ENCODE measurements at places on chromosomes 6 and 20.

- no peak for DNase-seq
These were observed 624 bp upstream of the NPEPL1 start for GRCh38 chr20:58691773-58692578.

GRCh38 chr20:44153636-44154043 is 33.3 kb downstream of the JPH2 start:
- no peak for DNase-seq

GRCh38 chr6:18242062-18242851 is 22.1 kb downstream of the DEK start:
- no peak for DNase-seq

DNA sequence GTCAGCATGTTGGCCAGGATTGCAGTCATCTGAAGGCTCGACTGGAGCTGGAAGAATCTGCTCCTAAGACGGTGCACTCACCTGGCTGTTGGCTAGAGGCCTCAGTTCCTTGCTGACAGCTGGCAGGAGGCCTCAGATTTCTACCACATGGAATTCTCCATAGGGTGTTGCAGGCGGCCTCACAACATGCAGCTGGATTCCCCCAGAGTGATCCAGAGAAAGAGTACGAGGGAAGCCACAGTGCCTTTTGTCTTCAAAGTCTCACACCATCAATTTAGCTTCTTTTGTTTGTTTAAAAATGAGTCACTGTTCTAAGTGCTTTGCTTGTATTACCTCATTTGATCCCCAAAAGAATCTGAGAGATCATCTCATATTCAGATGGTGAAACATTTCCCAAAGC is 65.5 kb upstream of the FYN start:
- DNase-seq, result no peak

GRCh38 chr6:145507239-145507638 is 228.1 kb downstream of the EPM2A start:
- no peak for DNase-seq

GRCh38 chr20:54929191-54929590 is 453.8 kb downstream of the DOK5 start:
- DNase-seq, result no peak

DNA sequence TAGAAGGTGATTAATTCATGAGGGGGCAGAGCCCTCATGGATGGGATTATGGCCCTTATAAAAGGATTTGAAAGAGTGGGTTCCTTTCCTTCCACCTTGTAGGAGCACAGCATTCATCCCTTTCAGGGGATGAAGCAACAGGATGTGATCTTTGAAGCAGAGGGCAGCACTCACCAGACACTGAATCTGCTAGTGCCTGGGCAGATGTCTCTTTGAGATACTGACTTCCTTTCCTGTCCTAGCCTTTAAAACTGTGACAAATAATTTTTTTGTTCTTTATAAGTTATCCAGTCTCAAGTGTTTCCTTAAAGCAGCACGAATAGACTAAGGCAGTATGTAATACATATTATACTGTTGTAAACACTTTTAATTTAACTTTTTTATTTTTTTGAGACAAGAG is 538.6 kb upstream of the RNF217 start:
- no peak for DNase-seq

DNA sequence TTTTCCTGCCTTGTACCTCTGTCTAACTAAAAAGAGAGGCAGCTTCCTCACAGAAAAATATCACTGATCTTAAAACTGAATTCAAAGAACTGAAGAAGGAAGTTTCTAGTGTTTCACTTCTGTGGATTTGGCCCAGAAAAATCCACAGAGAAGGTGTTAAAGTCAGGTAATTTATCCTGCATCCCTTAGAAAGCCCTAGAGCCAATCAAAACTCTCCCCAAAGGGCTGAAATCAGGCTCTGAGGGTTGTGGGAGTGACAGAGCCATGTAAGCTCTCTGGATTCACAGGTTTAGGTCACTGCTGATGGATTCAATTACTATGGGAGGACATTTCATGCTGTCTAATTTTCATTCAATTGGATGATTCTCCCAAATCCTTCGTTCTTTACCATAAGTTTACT is 152.3 kb downstream of the OR2B2 start:
- no peak for DNase-seq

GRCh38 chr6:136803608-136804007 is 11.3 kb upstream of the MAP3K5 start:
- no peak for DNase-seq

DNA sequence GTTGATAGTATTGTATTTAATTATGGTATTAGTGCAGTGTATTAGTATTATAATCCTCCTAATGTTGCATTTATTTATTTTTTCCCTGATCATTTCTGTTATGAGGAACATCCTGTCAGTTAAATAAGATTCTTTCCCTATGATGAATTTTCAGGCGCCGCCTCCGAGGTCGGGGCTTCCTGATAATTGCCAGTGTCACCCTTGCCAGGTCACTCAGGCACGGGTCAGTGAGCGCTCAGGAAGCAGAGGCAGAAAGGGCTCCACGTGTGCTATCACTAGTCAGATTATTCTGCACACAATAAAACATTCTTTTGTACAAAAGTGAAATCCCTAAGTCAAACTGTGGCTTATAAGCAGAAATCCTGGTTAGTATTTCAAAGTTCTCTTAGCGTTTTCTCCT is 64.8 kb downstream of the TSHZ2 start:
- DNase-seq, result no peak

GRCh38 chr20:58084566-58084965 is 143.9 kb downstream of the ANKRD60 start:
- no peak for DNase-seq

GRCh38 chr6:67952121-67952520 is 683.0 kb upstream of the ADGRB3 start:
- no peak for DNase-seq
